Spinal cord (tissue), 10 donors: ENCODE measurements at places on chromosomes 11 and 22.
A peak's percentile ranks its signal among the peaks of the same experiment; 100 is the strongest.

- DNase-seq = no peak
Measured at GRCh38 chr22:29780748-29781676, 13.8 kb downstream of the UQCR10 start.

- no peak for DNase-seq
Measured at GRCh38 chr11:10443721-10444235, 11.3 kb upstream of the AMPD3 start.

DNA sequence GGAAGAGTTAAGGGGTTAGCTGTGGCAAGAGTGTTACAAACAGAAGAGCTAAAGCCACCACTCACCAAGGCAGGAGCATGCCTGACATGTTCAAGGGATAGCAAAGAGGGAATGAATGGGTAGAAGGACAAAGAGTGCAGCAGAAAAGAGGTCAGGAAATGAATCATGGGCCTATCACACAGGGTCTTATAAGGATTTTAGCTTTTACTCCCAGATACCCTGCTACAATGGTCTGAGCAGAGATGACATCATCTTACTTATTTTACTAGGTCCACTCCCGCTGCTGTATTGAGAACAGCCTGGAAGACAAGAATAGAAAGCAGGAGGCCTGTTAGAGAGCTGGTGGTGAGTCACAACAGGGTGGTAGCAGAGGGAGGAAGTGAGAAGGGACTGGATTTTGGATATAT lies 9.8 kb downstream of the TRAF6 start:
- no peak for DNase-seq

- no peak for DNase-seq
Measured at GRCh38 chr11:130915603-130916237, 559 bp downstream of the SNX19 start.

GRCh38 chr11:95915051-95915450 lies 8.9 kb downstream of the MTMR2 start:
- no peak for DNase-seq

GRCh38 chr11:11519184-11519583 lies 102.6 kb downstream of the GALNT18 start:
- DNase-seq = no peak

GRCh38 chr11:66856496-66857233 lies at the start of gene LRFN4:
Gene LRFN4, plus strand, starts transcription at chr11:66857064. Its CDS starts 681 bp downstream, at chr11:66857745.
- peak; percentile 70 for DNase-seq

DNA sequence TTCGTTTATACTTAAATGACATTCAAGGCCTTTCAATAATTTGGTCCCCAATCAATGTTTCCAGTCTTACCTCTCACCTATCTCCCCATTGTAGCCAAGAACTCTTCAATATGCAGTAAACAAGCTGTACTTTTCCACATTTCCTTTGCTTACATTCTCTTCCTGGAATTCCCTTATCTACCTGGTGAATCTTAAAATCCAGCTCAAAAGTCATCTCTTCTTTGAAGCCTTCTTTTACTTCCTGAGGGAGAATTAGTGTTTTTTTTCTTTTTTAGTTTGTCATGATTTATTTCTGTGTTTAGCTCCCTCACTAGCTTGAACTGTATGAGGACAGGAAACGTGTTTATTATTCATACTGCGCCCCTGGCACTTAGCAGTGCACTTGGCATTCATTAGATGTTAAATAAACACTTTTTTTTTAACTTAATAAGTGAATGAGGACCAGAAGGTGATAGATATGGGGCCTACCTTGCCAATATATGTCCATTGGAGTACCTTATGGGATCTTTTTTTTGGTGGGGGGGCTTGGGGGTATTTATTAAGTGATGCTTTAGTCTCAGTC lies 4.9 kb upstream of the PTS start:
- DNase-seq = no peak

GRCh38 chr22:27641049-27641795 lies 160.3 kb downstream of the MN1 start:
- DNase-seq = no peak

DNA sequence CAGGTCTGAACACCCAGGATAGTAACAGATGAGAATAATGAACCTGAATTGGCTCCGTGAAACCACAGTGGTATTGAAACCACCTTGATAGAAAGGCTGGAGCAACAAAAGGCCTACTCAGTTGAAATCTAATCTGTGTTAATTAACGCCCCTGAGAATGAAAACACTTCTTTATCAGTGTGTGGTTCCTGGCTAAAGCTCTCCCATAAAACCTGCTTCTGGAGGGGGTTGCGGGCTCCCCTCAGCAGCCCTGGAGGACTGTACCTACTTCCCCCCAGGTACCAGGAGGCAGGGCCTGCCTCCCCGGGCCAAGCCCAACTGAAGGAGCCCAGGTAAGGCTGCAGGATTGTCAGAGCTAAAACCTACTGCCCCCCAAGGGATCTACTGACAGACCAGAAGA lies 54.6 kb downstream of the PLEKHA7 start:
- DNase-seq = no peak

DNA sequence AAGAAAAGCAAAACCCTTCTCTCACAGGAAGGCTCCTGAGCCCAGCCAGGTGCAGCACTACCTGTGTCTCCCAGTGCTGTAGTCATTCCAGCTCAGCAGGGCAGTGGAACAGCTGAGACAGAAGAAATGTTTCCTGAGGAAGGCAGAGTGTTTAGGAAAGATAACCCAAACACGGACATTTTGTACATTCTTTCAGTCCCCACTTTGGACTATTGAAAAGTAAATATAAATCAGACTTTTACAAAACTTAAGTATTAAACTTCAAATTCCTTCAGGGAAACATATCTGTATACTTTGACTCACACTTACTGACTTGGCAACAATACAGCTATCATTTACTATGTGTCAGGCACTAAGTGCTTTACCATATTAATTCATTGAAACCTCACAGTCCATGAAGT lies 40.4 kb downstream of the RRAS2 start:
- no peak for DNase-seq

- DNase-seq = no peak
Measured at GRCh38 chr11:86277741-86278140, 24.3 kb upstream of the HIKESHI start.

- peak; percentile 91 for DNase-seq
Measured at GRCh38 chr11:125451400-125452124, 44.5 kb downstream of the FEZ1 start.

GRCh38 chr11:64843686-64844329 lies 645 bp downstream of the CDC42BPG start:
- no peak for DNase-seq

DNA sequence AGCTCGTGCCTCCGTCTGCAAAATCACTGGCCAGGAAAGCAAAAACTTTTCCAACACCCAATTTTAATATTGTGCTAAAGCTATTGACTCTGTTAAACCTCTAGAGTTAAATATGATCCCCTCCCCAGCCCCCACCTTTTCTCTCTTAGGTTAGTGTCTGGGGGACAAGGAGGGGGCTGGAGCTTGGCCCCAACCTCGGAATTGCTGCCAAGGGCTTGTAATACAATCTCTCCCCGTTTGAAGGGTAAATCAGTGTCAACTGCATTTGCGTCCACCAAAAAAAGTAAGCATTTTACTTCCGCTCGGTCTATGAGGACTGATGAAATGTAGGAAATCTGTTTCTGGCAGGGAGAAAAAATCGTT lies at the start of gene GAS2:
Gene GAS2, plus strand, starts transcription at position 287 of the 363 bp plus-strand sequence. CDS start 8,259 bp downstream, outside the sequence.
- DNase-seq = no peak

- DNase-seq = no peak
Measured at GRCh38 chr11:102323542-102324251, 6.4 kb downstream of the BIRC3 start.

- DNase-seq = peak; percentile 90
Measured at GRCh38 chr22:19717691-19718455, 3.6 kb downstream of the SEPTIN5 start.

DNA sequence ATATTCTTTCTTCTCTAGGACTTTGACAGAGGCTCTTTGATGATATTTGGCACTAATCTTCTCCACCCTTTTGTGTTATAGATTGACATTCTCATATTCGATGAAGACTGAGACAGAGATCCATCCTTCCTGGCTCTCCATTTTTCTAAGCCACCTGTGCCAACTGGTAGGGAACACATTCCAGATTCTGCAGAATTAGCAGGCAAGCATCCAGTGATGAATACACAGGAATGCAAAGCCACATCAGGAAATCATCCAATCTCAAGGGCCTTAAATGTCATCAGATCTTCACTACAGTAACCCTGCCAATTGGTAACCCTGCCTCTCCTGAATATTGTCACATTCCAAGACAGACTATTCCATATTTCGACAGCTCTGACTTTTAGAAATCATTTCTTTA lies 718.4 kb upstream of the API5 start:
- no peak for DNase-seq

DNA sequence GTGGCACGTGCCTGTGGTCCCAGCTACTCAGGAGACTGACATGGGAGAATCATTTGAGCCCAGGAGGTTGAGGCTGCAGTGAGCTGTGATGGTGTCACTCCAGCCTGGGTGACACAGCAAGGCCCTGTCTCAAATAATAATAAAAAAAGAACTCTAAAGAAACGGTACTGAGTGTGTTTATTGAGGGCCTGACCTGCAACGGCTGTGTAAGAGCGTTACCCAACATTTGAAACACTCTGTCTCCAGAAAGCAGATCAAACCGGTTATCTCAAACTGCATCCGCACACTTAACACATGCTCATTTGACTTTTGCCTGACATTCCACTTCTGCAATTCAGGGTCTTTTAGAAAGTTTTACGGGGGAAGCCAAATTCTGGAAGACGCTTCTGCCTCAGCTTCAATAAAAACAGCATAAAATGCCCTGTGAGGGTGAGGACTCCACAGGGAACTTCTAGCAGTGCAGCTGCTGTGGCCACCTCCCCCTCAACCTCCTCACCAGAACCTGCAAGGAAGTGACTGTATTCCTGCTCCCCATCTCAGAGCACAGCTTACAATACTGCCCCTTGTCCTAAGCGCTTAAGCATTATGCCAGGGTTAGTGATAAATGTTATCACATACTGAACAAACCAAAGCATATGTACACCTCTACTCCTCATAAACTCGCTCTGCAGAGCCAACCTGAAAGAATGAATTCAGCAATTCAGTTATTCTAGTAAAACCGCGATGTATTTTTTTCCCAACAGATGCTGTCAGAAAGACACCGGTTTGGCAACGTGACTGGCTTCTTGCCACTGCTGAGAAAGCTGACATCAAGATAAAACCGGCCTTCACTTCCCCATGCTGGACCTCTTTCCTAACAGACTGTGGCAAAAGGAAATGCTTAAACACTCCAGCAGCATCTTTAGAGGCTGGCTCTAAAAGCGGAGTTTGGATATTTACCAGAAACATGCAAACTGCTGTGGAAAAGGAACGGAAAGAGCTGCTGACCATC lies 52.2 kb downstream of the PRDM10 start:
- DNase-seq = peak; percentile 38

- DNase-seq = no peak
Measured at GRCh38 chr11:69934861-69935494, 115.8 kb upstream of the FGF3 start.

DNA sequence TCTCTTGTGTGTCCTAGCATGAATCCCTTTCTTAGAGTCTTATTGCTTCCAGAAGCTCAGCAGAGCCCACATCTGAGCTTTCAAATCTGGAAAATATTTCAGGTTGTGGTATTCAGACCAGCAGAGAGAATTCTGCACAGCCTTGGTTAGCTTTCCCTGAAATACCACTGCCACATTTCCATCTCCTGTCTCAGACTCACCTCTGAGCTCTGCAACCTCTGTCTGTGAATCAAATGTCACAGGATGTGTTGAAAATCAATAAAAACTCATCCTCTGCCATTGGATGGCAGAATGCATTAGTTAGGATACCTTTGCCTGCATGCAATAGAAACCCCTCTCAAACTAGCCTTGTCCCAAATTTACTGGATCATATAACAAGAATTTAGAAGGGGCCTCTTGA lies 47.7 kb downstream of the ENDOD1 start:
- no peak for DNase-seq

DNA sequence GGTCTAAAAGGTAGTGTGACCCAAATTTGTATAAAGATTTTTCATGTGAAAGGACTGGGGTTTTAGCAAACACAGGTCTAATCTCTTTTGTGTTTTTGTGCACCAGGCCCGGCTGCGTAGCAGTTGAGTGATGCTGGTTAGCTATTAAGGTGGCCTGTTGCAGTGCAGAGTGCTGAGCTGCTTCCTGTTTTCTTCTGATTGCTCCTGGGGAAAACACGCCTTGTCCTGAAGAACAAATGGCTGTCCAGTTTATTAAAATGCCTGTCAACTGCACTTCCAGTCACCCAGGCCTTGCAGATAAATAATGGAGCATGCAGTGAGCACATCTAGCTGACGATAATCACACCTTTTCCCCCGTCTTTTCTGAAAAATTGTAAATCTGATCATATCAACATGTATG lies 1.8 kb downstream of the SRSF8 start:
- peak; percentile 77 for DNase-seq

- DNase-seq = no peak
Measured at GRCh38 chr11:7523416-7524210, 9.8 kb downstream of the PPFIBP2 start.

- DNase-seq = no peak
Measured at GRCh38 chr11:253886-254270, 17.1 kb downstream of the PSMD13 start.

GRCh38 chr11:113201054-113201818 lies 113.1 kb upstream of the TTC12 start:
- DNase-seq = peak; percentile 65

DNA sequence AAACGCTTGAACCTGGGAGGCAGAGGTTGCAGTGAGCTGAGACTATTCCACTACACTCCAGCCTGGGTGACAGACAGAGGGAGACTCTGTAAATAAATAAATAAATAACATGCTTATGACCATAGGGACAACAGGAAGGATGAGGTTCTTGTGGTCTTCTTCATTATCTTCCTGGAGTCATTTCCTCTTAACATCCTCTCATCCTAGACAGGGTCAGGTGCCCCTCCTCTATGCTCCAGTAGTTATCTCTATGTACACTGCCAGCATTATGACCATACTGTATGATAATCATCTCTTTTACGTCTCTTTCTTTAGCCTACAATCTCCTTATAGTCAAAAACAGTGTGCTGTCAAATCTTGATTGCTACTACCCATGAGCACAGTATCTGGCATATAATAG lies 17.7 kb downstream of the RAB30 start:
- DNase-seq = no peak

- DNase-seq = no peak
Measured at GRCh38 chr11:64723907-64724862, 1.2 kb upstream of the NRXN2 start.

DNA sequence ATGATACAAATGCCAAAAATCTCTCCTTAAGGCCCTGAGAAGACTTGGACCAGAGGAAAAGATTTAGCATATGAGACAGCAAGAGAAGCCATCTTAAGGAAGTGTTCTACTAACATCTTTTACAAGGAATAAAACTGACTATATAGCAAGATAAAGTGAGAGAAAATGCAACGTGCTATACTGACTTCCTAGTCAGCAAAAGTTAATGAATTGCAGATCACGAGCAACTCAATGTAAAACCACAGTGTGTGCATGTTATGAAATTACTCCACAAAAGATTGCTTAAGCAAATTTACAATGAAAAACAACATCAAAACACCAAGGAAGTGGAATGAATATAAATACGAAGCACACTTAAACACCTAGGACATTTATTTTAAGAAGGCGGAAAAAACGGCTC lies 187.5 kb downstream of the CADM1 start:
- DNase-seq = no peak
